ENCODE measurements at places on chromosomes 12 and 14.

DNA sequence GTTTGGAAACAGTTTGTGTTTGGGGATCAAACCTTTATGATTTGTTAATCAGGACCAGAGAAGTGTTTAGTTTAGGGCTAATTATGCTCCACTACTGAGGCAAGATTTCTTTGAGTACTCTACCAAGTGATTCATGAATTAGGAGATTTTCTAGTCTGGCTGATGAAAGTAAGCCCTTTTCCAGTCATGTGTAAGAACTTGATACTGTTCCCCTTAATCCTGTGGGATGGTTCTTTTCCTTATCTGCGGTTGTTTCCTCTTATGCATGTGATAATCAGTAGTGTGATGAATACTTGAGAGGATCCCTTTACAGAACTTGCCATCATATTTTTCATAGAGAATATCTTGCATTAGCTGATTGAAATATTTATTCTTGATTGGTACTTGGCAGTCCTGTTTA is 42.1 kb downstream of the DYRK2 start:
- DNase-seq = no peak

DNA sequence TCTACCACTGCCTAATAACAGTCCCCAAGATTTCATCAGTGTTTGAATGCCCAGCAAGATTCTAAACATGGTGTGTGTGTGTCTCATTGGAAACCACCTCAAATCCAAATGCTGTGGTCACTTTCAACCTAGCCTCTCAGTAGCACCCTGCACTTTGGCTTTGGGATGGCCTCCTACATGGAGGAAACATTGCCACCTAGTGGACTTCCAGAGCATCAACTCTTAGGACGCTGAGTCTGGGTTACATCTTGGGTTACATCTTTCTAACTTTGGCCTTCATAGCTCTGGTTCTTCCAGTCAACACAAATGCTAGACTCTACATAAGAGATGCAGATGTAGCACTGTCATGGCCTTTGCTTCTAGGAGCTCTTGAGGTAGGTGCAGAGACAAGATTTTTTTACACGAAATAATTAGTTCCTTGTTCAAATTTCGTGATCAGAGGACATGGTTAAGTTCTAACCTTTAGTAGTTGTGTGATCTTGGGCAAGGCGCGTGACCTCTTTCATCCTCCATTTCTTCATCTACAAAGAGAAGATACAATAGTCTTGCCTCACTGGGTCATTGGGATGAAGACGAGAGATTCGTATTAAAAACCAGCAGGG is 113.5 kb upstream of the VASH1 start:
- DNase-seq = peak; percentile 75

- DNase-seq = no peak
Measured at GRCh38 chr12:108349278-108349688, 10.2 kb upstream of the CMKLR1 start.

- DNase-seq = no peak
Measured at GRCh38 chr12:7123806-7124522, 4.7 kb downstream of the RBP5 start.

GRCh38 chr14:91144425-91145145 is 30.7 kb downstream of the DGLUCY start:
- DNase-seq = no peak

All from MCF 10A (cell line).